Upper lobe of right lung (tissue), 1 donor: ENCODE measurements at places on chromosomes 2 and 18. TPM values are rescaled to one million over a fixed set of nuclear protein-coding genes. Genes with fewer than 3 reads are reported as not detected.

GRCh38 chr2:45669032-45669486 lies 17.6 kb downstream of the PRKCE start:
- no peak for DNase-seq

- DNase-seq = no peak
Measured at GRCh38 chr2:67854103-67854743, 208.6 kb downstream of the C1D start.

TWIST2 gene
- 12.2 TPM for total RNA-seq

ASB18 gene
- total RNA-seq = not detected

MAP2 gene
- total RNA-seq = 44.0 TPM

CYP1B1 gene
- 69.4 TPM for total RNA-seq
